ENCODE measurements at places on chromosomes 1 and 21.

DNA sequence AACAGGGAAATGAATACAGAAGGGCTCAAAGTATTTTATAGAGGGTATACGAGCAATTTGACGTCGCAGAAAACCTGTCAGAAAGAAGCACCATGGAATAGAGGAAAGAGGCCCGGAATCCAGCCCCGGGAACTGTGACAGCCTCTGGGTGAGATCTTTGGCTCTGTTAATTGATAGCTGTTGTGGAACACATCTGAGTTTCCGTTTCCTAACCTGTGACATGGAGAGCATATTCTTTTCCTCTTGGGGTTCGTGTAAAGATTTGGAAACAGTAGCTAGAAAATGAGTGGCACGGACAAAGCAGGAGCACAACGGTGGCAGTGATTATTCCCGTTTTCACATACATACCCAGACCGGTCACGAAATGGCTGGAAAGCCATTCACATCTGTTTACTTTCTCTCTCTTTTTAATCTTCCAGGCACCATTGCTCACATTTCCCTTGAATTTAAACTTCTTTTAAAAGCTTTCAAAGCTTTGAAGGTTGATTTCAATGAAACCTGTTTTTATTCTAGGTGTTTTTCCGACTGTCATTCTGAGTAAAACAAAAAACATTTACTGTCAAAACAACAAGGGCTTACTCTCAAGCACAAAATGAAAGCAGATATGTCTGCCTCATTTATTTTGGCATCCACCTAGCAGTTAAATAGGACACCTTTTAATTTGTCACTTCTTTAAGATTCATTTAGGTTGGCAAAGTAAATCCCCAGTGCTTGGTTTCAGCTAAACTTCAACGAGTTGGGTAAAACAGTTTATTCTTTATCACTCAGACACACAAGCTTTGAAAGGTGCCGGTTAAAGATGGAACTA is 26.7 kb upstream of the C8B start:
- DNase-seq: no peak

DNA sequence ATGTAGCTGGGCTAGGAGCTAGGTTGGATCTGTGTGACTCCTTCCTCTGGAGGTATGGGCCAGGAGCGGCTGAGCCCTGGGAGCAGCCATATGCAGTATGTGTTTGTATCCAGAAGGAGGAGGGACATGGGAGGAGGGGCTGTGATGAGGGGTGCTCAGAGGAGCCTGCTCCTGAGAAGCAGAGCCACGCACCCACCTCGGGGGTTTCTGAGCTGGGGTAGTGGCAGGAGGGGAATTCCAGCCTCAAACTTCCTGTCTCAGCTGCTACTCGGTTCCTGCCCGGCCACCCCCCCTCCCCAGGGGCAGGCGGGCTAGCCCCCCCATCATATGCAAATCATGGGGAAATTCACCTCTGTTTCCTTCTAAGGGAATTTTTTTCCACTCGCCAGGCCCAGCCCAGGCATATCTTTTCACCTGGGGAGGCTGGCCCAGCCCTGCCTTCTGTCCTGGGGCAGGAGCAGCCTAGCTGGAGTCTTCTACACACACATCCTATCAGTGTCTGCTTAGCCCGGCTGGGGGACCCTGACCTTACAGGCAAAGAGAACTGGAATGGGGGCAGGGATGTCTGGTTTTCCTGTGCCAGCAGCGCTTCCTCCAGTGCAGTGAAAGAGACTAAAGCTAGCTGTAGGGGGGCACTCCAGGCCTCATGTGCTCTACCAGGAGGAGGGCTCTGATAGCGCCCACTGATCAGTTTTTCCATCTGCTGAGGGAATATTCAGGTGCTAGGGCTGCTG is 3.0 kb downstream of the ZC3H12A start:
- peak; percentile 89 for DNase-seq

GRCh38 chr1:197763307-197763706 is 12.0 kb downstream of the DENND1B start:
- no peak for DNase-seq

- no peak for DNase-seq
Observed at GRCh38 chr1:101200513-101200912, 36.3 kb upstream of the S1PR1 start.

- DNase-seq: no peak
Observed at GRCh38 chr1:6507461-6507911, 16.0 kb upstream of the PLEKHG5 start.

DNA sequence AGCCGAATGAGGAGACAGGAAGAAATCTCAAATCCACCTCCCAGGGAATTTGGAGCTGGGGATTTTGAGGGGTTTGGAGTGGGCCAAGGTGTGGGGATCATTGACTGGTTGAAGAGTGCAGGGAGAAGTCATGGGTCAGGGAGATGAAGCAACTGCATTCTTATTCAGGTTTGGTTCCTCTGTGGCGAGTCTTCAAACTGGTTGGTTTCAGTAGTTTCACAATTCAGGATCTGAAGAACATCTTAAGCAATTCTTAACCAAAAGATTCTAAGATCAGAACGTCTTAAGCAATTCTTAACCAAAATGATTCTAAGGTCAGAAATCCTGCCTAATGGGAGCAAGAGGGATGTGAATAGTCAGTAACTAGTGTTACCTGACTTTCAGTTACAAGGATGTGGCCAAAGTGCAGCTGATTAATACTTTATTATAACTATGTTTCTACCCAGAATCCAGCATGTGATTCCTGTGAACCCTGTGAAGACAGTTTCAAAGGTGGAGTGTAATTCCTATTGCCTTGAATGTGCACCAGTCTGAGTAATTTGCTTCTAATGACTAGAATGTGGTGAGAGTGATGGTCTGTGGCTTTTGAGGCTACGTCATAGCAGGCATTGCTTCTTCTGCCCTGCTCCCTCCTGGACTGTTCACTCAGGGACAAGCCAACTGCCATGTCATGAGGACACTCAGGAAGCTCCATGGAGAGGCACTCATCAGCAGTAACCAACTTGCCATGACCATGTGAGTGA is 61.2 kb downstream of the OLFML3 start:
- no peak for DNase-seq

- no peak for DNase-seq
Observed at GRCh38 chr1:205975387-205975998, 27.7 kb downstream of the RAB7B start.

DNA sequence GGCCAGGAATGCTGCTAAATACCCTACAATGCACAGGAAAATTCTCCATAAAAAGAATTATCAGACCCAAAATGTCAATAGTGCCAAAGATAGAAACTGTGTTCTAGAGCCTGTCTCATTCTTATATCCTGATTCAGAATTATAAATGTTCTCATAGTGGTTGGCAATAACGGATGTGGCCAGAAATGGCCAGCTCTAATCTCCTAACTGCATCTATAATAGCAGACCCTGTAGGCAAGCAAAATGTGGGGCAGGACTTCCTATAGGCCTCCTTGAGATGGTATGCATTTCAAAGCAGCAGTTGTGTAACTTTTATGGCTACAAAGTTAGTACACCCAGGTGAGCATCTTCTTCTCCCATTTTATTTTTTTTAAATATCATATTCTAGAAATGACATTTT is 95.9 kb upstream of the SGIP1 start:
- DNase-seq: no peak

GRCh38 chr1:195580988-195581387 is 1027.3 kb downstream of the KCNT2 start:
- no peak for DNase-seq

DNA sequence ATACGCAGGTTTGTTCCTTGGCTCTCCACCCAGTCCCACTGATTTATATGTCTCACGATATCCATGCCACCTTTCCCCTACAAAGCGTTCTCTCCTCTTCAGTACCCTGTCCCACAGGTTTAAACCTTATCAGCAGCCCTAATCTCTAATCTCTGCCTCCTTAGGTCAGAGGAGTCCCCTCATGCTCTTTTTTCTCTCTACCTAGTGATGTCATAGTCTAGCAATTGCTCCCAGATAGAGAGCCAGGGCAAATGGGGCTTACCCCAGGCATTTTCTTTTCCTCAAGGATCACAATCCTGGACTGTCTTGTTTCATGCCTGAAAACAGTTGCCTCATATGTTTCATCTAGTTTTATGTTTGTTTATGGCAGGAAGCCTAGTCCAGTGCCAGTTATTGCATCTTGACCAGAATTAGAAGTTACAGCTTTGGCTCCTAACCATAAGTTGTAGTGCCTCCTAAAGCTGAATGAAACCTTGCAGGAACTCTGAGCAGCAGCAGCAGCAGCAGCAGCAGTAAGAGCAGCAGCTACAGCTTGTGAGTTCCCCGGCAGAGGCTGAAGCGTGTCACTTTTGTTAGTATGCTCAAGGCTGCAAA is 26.7 kb upstream of the TP53BP2 start:
- DNase-seq: no peak

- DNase-seq: peak; percentile 24
Observed at GRCh38 chr1:37890378-37891014, 31.1 kb upstream of the MTF1 start.

DNA sequence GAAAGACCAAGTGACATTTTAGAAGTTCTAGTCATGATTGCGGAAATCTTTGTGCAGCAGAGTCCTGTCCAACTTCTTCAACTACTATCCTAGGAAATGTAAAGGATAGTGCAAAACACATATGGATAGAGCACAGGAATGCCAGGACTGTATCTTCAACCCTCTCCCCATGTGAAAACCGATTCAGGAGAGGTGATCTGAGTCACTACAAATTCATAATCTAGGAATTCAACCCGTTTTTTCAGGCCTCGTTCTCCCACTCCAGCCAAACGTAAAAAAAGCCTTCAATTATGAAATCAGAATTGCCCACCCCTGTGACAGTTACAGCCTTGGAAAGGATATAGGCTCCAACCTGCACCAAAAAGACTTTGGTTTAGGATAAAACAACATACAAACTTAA is 52.9 kb upstream of the RGS1 start:
- DNase-seq: no peak

DNA sequence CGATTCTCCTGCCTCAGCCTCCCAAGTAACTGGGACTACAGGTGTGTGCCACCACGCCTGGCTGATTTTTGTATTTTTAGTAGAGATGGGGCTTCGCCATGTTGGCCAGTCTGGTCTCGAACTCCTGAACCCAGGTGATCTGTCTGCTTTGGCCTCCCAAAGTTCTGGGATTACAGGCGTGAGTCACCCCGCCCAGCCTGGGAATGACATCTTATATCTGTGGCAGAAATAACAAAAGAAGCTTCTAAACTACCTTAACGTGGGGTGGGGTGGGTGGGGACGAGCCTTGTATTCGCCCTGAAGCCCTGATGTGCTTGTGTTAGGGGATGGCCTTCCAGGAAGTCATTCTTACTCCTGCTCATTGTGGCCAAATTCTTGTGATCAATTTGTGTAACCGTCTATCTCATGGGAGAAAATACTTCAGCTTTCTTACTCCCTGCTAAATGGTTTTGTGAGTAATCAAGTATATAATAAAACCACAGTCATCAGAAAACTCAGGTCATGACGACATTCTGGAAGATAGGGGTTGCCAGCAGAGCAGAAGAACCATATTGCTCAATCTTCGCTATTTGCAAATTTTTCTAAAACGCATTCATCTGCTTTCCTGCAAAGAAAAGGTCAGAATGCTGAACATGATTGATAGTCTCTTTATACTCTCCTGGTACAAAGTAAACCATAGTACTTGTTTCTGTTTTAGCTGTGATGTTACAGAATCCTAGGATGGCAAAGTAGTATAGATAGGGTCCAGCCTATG is 63.2 kb downstream of the DIRAS3 start:
- DNase-seq: no peak

DNA sequence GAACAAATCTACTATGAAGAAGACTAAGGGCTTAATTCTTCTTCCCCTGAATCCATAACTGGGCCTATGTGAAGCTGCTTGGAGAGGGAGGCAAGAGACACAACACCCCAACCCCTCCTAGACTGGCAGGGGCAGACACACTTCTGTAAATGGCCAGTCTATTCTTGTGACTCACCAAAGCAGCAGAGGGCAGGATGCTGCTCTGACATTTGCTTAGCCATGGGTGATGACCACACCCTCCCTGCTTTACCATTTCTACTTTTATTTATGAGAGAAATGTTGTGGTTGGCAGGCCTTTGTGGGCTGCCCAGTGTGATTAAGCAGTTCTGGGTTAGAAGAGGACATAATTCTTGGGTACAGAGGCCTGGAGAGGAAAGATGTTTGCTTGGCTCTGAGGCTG is 189.8 kb upstream of the DPYD start:
- DNase-seq: no peak

DNA sequence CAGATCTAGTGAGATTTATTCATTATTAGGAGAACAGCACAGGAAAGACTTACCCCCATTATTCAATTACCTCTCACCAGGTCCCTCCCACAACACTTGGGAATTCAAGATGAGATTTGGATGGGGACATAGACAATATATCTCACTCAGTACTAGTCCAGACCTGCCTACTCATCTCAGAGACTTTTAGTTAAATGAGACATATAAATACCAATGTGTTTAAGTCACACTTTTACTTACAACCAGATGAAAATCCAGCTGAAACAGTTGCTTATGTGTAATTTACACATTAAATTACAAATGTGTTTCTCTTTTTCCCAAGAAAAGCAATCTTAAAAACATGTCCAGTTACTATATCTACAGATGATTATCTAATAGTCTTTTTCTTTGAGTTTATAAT is 1145.6 kb downstream of the KCNT2 start:
- no peak for DNase-seq

DNA sequence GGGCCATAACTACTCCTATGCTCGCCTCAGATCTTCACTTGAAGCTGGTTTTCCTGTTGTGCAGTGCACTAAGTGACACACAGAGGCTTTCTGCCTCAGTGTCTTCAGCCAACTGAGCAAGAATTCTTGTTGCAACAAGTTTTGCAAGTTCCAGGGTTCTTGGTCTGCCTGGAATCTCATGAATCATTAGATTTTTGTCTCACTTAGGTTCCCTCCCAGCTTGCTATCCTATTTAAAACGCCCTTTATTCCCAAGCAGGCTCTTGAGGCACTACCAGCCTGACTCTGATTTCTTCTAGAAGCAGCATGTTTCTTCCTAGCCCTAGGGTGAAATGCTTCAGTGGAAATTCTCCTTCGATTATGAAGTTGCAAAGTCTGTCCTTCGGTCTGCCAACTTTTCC is 158.8 kb downstream of the C1orf21 start:
- DNase-seq: no peak

- no peak for DNase-seq
Observed at GRCh38 chr1:24554714-24555113, 1.2 kb upstream of the NCMAP start.

DNA sequence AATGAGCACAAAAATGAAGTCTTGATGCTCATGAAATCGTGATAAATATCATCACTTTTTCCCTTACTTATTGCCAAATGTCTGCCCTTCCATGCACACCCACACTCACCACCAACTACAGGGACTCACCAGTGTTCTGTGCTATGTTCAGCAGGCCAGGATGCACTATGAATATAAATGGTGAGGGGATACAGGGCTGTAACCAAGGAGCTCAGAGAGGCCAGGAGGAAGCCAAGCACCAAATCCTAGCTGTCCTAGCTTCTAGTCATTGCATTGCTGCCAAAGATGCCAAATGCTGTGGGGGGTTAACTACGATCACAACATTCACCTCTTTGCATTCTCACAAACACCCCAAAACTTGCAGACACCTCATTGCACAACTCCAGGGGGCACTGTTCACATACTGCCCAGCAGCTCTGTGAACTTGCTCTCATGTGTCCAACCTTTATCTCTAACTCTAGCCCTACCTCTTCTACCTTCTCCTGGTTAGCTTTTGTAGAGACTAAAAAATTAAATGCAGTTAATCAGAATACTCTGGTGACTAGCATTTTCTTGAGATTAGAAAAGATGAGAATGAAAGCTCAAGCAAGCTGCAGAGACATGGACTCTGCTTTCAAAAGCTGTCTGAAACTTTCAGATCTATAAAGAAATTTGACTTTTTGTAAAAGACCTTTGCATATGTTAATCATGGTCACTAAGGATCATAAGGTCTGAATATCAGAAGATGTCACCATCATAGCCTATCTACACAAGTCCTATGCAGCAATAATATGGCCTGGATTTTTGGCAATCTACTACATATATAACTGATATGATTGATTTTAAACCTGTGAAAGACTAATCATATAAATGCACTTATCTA is 13.9 kb upstream of the KIF14 start:
- DNase-seq: no peak

Measured in central memory CD4-positive, alpha-beta T cell (primary cell).